NCI-H1436 (cell line): ENCODE measurements at places on chromosomes 3 and 15.

DNA sequence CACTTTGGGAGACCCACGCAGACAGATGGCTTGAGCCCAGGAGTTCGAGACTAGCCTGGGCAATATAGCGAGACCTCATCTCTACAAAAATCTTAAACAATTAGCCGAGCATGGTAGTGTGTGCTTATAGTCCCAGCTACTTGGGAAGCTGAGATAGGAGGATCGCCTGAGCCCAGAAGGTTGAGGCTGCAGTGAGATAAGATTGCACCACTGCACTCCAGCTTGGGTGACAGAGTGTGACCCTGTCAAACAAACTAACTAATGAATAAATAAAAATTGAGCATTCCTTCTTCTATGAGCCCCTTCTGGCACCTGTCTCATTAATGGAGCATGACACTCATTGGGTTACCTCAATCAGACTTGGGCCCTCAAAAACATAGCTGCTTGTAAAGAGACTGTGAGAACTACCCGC is 7.5 kb downstream of the ZDHHC3 start:
- DNase-seq = no peak

- DNase-seq = no peak
These were observed at the start of gene ABCF3 for GRCh38 chr3:184186184-184186901. TSS of gene ABCF3 (plus strand) at chr3:184186199. CDS start at chr3:184186208, 9 bp downstream.

- DNase-seq = no peak
These were observed 8.8 kb downstream of the RPL32 start for GRCh38 chr3:12832350-12833221.

DNA sequence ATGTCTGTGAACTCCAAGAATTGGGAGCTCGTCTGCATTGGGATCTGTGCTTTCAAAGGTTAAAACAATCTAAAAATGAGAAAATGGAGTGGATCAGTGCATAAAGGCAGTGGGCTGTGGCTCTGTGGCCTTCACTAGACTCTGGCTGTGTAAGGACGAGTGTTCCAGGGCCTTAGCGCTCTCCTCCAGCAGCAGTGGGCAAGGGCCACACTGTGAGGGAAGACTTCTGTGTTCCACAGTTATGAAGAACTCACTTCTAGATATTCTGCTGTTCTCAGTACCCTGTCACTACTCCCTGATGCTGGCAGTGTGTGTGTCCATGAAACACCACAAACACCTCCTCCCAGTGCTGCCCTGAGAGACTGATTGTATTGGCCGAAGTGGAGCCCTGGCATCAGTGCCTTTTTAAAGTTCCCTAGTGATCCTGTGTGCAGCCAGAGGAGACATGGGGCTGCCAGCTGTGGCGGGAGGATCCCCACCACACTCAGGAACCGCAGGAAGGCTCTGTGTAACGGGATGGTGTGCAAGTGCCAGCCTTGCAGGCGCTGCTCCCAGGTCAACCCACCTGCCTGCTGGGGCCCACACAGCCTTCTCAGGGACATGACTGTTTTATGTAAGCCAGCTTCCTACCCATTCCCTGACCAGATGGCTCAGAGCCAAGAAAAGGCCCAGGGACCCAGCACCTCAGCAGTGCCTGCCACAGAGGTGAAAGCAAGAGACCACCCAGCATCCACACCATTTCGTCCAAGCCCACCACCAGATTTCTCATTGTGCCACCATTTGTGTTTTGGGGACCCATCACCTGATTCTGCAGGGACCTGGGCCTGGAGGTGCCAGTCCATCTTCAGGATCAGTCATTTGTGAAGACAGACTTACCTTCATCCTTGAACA is 40.4 kb downstream of the ABTB1 start:
- no peak for DNase-seq

GRCh38 chr3:113952921-113953320 is 5.1 kb downstream of the ZDHHC23 start:
- DNase-seq = no peak

DNA sequence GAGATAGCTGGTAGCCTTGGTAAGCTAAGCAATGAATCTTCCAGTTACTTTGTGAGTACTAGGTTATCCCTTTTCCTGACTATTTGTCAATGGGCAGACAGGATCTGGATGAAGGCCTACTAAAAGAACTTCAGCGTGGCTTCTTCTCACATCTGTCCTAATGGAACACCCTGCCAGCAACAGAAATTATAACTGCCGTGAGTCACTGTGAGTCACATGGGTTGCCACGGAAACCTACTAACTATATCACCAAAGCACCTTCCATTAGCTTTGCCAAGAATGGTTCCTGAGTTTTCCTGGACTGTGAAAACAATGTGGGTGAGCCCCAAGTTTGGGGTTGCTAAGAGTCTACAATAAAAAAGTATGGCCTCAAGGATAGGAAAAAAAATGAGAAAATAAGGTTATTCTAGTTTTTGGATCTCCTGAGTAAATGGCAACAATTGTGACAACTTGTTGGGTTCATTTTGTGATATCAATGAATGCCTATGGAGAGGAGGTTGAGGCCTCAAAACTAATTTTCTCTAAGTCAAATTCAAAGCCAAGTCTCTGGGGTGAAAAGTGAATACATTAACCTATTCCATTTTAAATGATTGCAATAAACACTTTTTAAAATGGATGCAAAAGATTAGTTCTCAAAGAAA is 195.1 kb upstream of the ICE2 start:
- DNase-seq = no peak

GRCh38 chr3:185943760-185944106 is 5.9 kb upstream of the TRA2B start:
- no peak for DNase-seq

GRCh38 chr15:80695911-80696661 is 976 bp downstream of the ABHD17C start:
- no peak for DNase-seq

DNA sequence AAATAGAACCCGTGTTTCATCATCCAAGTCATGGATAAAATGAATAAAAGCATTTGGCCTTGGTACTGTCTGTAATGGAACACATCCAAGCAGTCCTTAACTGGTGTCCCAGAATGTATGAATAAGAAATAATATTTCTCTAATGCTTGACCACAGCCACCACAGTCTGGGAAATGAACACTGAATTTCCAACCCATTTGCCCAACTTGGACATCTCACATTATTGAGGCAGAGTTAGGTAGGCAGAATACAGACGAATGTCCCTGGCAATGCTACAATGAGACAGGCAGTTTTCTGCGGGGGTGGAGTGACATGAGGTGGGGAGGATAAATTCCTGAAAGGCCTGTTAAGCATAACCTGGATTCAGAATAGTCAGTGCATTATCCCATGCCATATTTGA is 245.7 kb downstream of the ZIC1 start:
- no peak for DNase-seq

DNA sequence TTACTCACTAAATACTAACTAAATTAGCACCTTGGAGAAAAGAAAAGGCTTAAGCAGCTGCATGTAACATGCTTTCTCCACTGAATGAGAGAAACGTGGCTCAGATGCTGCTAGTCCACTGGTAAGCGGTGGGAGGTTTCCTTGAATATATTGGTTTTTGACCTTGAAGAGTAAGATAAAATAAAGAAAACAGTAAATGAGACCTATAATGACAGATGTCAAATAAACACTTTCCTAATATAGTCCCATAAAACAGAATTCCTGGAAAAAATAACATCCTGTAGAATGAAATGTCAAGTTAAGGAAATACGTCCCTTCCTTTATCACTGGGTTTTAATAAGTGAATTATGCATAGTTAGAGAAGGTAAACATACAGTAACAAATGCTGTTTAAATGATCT is 215.0 kb downstream of the DPH6 start:
- DNase-seq = no peak

DNA sequence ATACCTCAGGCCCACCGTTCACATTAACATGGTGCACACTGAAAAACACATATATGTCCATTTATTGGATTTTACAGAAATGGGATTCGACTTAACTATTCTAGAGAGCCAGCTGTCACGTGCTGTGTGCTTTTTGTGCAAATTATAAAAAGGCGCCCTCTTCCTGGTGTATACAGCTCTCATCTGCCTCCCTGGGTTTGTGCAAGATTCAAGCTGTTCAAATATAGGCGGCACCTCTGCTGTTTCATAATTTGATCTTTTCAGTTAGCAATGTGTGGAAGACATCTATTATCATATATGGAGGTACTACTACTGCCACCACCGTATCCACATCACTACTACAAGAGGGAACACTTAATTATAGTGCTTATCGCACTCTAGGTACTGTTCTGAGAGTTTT is 187.6 kb downstream of the EBLN2 start:
- DNase-seq = no peak

DNA sequence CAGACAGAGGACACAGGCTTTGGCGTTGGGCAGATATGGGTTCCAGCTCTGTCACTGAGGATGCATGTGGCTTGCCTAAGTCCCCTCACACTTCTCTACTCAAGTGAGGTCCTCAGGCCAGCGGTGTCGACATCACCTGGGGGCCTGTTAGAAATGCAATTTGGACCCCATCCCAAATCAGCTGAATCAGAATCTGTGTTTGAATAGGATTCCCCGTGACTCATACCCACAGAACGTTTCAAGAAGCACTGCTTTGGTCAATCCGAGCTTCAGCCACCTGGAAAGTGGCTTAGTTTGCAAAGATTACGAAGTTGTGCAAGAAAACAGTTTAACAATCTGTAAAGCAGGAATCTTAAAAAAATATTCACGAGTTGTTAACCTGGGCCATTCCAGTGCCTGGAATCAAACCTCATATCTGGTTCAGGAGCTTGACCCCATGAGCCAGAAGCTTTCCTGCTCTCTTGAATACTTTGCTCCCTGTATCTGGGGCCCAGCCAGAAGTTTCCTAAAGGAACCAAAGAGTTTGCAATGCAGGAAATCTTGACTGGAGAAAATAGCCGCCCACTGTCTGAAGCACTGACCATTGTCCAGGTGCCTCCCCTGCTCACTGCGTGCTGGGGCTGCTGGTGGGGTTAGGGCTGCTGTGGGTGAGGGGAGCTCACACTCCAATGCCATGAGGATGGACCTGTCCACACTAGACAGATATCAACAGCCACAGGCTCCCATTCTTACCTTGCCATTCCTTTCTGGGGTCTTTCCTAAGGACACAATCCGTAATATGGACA is 208.5 kb upstream of the LINGO1 start:
- DNase-seq = no peak

DNA sequence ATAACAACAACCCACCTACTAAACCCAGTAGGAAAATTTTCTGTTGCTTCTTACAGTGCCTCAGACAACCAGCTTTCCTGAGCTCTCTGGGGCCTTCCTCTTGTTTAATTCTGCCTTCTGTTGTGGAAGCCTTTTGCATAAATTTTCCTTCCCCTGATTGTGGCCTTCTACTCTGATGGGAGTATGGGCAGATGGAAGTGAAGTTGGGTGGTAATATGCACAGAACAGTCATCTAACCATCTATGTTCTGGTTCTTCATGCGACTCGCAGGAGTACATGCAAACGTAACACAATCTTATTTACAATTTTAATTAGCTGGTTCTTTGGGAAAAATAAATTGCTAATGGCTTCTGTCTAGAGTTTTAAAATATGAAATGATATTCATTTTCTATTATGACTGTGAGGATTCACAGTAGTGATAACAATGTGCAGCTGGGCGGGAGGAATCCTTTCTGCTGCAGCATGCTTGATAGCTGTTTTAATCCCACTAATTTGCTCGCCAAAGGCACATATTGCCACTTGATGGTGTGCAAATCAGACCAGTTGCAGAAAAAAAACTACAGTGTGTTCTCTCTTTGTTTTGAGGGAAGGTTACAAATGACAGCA is 311.5 kb upstream of the ROPN1 start:
- DNase-seq = no peak

GRCh38 chr3:124780761-124781475 is 50.7 kb downstream of the UMPS start:
- DNase-seq = no peak

DNA sequence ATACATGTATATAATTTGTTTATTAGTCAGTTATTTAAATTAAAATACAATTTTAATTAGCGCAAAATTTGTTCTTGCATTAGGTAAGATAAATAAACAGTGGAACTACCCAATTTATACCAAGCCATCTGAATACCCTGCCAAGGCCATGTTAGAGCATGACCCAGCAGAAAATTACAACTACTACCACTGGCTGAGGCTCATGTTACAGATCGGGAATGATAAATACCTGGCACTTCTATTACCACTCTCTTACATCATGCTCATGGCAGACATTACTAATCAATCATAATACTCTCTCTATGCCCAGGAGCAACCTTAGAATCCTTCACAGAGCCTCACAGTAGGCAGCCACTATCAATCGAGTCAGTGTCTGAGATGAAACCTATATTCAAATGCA is 21.2 kb upstream of the LMOD3 start:
- DNase-seq = no peak

DNA sequence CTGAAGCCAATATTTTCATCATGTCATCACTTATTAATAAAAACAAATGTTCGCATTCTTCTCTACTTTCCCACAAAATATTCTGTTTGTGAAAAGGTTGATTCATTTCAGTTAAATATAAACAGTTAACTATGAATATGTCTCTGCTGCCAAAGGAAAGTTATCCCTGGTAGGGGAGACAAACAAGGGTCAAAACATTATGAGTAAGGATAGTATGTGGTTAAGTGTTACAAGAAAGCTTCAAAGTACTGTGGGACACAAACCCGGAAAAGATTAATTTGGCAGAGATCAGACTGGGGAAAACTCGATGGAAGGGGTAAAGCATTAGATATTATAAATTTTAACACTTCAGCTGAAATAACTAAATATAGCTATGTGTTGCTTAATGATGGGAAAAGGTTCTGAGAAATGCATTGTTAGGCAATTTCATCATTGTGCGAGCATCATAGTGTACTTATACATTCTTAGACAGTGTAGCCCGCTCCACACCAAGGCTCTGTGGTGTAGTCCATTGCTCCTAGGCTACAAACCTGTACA is 436.5 kb upstream of the TBL1XR1 start:
- DNase-seq = no peak

- DNase-seq = peak; percentile 73
These were observed at the start of gene CHRNA7 for GRCh38 chr15:32029862-32030781. TSS of gene CHRNA7 (plus strand) at chr15:32030515. CDS start at chr15:32030595, 80 bp downstream.

GRCh38 chr15:76916369-76916768 is 11.2 kb upstream of the SCAPER start:
- DNase-seq = no peak
